ENCODE measurements at places on chromosomes 12 and 14.

DNA sequence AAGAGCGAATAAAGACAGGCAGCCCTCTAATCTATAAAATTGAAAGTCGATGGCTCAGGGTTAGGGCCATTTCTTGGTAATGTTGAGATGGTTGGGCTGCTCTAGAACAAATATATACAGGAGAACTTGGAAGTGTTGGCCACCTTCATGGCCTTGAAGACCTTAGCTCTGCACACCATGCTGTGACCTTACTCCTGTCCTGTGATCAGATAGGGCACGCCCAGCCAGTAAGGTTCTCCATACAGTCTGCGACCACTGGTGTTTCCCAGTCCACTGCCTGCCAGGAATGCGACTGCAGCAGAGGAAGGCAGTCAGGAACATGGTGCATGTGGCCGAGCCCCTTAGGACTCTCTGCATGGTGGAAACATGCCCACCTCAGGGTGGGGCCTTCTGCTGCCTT is 73.2 kb upstream of the PSMA6 start:
- DNase-seq, result no peak

DNA sequence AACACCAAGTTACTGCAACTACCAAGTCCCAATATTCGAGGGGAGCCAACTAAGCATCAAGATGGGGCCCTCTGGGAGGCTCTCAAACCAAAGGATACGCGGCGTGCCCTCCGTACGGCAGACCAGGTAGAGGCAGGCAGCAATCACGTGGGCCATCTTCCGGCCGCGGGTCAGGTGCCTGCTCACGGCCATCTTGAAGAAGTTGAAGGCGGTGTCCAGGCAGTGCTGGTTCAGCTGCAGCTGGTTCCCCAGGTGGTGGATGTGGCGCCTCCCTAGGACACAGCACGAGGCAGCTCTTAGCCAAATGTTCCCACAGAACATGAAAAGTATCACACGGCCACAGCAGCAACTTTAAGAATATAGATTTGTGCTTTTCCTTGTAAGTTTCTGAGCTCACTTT is 24.3 kb downstream of the BTBD6 start:
- DNase-seq, result no peak

DNA sequence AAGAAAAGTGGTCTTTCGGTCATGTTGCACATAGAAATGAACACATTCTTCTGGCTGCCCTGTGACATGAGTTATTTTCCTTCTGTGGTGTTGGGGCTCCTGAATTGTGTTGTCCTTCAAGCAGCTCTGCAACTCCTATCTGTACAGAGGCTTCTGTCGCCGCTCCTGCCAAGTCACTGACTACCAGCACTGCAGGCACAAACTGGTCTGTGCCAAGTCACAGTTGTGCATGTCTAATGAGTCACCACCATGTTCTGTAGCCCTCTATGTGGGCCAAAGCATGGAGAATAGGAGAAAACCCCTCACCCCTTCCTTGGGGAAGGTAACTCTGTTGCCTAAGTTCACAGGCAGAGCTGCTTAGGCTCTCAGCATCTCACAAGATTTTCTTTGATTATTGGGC is 283.3 kb downstream of the RPL10L start:
- no peak for DNase-seq

GRCh38 chr14:51337520-51337919 is 97.5 kb downstream of the TMX1 start:
- DNase-seq, result no peak

- no peak for DNase-seq
Measured at GRCh38 chr14:95500201-95500681, 16.2 kb downstream of the SYNE3 start.

DNA sequence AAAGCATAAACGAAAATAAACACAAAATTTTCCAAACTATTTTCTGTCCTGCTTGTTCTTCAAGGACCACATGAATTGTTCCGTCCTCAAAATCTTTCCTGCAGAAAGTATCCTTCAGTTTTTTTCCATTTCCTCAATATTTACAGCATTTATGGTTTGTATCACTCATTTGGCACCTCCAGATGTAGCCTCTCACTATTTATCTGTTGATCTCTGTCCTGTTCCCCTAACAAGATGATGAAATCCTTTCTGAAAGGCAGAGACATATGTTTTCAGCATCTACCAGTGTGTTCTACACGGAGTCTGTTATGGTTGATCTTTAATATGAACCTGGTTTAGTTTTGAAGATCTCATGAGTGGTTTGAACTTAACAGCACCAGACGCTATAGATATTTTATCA is 490.2 kb downstream of the NELL2 start:
- DNase-seq, result no peak

DNA sequence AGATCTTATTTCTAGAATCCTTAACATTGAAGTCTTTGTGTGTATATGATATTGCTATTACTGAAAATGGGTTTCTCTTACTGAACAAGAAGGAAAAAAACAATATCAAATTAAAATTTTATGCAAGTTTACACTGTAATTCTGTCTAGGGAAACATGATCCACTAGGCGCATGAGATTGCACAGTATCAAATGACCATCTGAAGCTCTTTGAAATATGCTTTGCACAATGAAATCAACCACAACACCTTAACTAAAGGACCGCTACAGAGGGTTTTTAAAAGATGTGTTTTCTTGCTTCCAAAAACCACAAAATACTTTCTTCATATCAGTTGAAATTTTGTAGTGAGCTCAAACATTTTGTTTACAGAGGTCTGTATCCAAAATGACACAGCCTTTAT is 15.1 kb upstream of the KERA start:
- no peak for DNase-seq

GRCh38 chr14:69818758-69819191 is 21.7 kb upstream of the SLC10A1 start:
- peak; percentile 32 for DNase-seq

GRCh38 chr12:109462868-109463692 is 14.0 kb downstream of the KCTD10 start:
- peak; percentile 10 for DNase-seq

Data from T-helper 2 cell (primary cell).